Lower leg skin (tissue), 4 donors: ENCODE measurements at places on chromosomes 16 and 17.

- DNase-seq = no peak
These were observed 29.6 kb upstream of the CDRT4 start for GRCh38 chr17:15496735-15497670.

GRCh38 chr17:63827801-63828221 lies 348 bp upstream of the FTSJ3 start:
- no peak for DNase-seq

- DNase-seq = peak; percentile 89
These were observed 644 bp downstream of the NFAT5 start for GRCh38 chr16:69566240-69566980.

- no peak for DNase-seq
These were observed 23.2 kb downstream of the DYNC1LI2 start for GRCh38 chr16:66728117-66728787.

GRCh38 chr17:15654886-15655561 lies 29.1 kb downstream of the TRIM16 start:
- no peak for DNase-seq

- no peak for DNase-seq
These were observed 26.7 kb upstream of the ERN1 start for GRCh38 chr17:64156670-64157069.

- peak; percentile 89 for DNase-seq
These were observed 251.1 kb downstream of the SEC14L1 start for GRCh38 chr17:77391668-77392375.

DNA sequence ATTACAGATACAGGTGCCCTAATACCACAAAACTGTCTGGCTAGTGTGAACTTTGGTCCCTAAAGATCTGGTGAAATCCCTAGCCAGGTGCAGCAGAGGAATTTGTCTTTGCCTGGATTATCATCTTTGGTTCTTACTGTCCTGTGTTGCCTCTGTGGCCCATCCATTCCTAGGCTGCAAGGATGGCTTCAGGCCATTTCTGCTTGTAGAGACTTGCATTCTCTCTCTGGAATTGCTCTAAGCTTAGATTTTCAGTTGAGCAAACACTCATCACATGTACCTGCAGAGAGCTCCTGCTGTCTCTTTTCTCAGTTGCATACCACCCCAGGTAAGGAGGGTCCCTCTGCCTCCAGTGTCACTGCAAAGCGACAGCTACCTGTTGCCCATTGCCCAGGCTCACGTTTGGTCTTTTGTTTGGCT lies 114.9 kb downstream of the PRKCA start:
- no peak for DNase-seq

DNA sequence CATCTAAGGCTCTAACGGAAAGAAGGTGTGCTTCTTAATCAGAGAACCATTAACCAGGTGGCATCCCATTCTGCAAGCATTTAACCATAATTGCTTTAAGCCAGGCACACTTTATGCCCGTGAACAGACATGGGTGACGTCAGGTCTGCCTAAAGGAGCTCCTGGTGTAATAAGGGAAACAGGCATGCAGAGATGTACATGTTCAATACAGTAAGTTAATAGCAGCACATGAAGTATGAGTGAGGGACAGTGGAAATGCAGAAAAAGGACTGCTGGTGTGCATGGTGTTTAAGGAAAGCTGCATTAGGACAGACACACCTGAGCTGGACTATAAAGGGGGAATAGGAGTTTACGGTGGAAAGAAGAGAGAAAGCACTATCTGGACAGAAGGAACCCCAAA lies 18.6 kb downstream of the DYNLRB2 start:
- DNase-seq = no peak

- no peak for DNase-seq
These were observed 180.9 kb downstream of the HS3ST3A1 start for GRCh38 chr17:13420878-13421277.

- DNase-seq = no peak
These were observed 27.2 kb downstream of the PLCD3 start for GRCh38 chr17:45104907-45105624.

DNA sequence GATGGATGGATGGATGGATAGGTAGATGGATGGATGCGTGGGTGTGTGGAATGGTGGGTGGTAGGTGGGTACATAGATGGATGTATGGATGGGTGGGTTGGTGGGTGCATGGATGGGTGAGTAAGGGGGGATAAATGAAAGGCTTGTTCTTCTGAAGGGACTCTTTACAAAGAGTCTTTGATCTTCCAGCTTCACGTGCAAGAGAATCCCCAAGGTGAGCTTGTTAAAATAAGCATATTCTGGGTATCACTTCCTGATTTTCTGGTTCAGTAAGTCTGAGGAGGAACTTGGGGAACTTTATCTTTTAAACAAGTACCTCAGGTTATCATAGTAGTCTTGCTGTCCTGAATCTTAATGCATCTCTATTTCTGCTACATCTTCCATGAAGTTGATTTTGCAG lies 639.1 kb downstream of the MAF start:
- DNase-seq = no peak

DNA sequence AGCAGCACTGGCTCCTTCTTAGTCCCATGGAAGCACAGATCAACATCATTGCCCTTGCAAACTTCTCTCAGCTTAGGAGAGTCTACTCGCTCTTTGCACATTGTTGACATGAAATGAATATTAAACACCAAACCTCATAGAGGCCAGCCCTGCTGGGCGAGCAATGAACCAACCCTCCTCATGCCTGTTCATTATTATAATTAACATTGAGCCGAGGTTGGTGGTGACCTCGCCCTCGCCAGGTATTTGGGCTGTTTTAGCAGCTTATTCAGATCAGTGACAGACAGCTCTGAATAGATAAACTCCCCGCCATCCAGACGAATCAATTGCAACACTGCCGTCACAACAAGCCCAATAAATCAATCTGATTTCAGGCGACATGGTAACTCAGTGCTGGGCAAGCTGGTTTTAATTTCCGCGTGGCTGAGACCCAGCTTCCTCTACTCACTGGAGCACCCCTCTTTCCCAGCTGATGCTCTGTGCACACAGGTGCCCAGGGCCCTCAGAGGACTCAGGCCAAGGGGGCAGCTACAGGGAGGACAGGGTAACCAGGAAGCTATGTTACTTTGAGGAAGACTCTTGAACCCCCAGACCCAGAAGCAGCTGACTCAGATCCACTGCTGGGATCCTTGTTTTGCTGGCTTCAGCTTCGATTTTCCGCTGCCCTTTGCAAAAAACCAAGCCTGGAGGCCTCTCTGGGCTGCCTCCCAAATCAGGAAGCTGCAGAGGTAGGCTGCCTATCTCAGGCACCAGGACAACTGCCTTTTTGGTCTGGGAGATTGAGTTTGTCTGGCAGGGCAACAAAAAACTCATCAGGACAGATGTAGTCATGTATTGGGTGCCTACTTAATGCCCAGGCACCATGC lies 10.7 kb upstream of the SEZ6 start:
- DNase-seq = no peak

DNA sequence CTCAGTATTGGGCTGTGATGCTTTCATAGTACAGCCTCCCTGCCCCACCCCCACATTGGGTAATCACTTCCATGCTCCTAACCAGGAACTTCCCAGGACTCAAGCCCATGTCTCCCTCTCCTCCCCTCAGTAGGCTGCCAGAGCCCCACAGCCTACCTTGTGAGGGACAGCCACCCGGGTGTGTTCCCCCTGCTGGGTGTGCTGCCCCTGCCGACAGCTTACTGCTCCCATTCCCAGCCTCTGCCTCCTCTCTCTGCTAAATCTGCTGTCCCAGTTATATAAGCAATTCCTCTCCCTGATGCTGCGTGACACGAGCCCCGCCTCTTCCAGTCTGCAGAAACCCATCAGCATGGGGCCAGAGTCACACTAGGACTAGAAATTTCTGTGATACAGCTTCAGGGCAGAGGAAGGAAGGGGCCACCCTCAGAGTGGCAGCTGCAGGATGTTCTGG lies at the start of gene RSKR:
Gene RSKR (minus strand): TSS at position 255 of the 451 bp plus-strand sequence. CDS start 24 bp downstream, at position 231.
- DNase-seq = no peak

GRCh38 chr17:64412944-64413381 lies 22.3 kb upstream of the PECAM1 start:
- no peak for DNase-seq

DNA sequence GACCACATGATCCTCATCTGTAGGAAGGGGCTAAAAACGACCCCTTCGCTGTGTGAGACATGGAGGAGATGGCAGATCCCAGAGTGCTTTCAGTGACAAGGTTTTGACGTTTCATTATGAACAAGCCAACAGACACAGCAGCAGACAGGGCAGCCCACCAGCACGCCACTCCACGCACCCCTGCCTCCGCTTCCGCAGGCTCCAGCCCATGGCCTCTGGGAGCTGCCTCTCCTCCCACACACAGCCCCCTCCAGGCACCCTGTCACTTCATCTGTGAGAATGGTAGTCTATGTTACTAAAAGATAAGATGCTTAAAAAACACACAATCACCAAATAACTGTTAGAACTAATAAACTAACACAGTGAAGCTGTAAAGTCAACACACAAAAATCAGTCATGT lies 12.3 kb upstream of the ADCY7 start:
- DNase-seq = no peak

GRCh38 chr16:73499276-73499675 lies 451.3 kb upstream of the ZFHX3 start:
- DNase-seq = no peak

GRCh38 chr17:51954232-51954765 lies 204.2 kb downstream of the CA10 start:
- no peak for DNase-seq

GRCh38 chr17:27367121-27367981 lies 73.4 kb downstream of the WSB1 start:
- DNase-seq = no peak

DNA sequence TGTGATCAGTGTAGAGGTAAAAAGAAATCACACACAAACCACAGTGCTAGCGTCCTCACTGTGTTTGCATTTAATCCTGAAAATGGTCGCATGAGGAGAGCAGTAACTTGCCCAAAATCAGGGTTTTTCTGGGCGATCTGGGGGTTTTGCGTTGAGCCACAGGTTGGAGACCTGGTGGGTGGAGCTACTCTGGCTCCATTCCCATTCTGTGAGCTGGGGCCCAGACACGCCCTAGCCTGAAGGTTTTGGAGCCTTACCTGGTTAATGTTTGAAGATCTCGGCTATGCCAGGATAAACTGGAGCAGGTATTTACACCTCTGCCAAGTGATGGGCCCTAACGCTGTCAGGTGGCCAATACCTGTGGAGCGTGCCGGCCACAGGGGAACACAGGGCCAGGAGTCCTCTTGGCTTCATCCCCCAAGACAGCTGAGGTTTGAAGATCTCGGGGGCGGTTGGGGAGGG lies 48.4 kb downstream of the MPRIP start:
- peak; percentile 81 for DNase-seq

DNA sequence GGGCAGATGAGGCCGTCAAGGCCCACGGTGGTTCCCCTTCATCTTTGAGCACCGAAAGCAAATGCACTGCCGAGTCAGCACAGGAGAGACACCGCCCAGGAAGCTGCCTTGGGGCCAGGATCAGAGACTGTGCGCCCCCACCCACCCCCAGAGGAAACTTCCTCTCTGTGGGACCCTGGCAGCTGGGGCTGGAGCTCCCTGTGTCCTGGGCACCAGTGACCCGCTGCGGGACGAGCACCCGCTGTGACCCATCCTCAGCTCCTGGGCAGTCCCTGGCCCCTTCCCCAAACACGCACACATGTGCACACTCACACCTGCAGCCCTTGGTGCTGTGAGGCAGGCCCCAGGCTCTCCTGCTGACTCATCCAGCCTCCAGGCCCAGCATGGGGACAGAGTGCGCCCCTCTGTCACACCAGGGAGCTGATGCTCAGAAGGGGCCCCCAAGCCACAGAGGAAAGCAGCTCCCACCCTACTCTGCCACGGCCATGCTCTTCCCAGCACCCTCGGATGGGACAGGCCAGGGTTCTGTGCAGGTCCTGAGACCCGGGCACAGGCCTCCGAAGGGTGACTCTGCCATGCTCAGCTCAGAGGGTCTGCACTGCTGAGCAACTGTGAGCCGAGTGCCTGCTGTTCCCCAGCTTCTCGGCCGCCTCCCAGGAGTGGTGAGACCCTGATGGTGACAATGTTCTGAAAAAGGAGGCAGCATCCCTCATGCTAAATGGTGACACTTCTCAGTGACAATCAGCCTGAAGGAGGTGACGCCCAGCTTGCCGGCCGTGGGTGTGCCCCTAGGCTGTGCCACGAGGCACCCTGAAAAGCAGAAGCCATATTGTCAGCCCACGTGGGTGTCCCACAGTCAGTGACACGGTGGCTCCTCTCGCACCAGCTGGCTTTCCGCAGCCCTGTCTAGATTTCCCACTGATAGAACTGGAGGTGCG lies 3.6 kb downstream of the PIEZO1 start:
- no peak for DNase-seq

DNA sequence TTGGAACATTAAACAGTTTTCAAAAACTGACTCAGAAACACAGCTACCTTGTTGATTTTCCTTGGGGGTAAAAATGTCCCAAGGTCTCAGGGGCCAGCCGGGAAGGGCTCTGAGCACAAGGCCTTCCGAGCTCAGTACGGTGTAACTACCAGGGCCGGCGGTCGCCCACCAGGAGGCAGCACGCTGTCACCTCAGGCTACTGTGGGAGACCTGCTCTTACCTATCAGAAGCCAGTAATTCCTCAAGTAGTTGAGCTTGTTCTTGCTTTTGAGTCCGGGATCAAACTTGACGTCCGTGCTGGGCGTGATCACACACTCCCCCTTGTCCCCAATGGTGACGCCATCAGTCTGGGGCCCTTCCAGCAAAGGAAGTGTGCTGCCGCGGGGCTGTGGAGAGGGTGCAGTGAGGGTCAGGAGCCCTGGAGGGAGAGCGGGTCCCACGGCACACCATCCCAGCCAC lies 43.4 kb upstream of the ICAM2 start:
- no peak for DNase-seq

DNA sequence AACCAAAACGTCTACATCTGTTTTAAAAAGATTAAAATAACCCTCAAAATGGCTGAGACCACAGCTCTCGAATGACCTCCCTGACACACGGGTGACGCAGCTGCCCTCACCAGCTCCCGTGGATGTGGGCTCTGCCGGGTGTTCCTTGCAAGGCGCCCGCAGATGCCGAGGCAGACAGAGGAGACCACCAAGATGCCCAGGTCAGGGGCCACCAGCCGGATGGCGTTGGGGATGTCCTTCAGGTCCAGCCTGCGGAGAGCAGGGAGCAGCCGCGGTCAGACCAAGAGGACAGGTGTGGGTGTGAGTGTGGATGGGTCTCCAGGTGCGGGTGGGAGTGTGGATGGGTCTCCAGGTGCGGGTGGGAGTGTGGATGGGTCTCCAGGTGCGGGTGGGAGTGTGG lies 35.1 kb downstream of the CTU2 start:
- no peak for DNase-seq

- peak; percentile 10 for DNase-seq
These were observed 101.6 kb downstream of the METRNL start for GRCh38 chr17:83180996-83181481.

GRCh38 chr16:88928405-88929090 lies 48.5 kb downstream of the CBFA2T3 start:
- no peak for DNase-seq

GRCh38 chr17:17528696-17529652 lies 32.8 kb upstream of the RASD1 start:
- DNase-seq = no peak

DNA sequence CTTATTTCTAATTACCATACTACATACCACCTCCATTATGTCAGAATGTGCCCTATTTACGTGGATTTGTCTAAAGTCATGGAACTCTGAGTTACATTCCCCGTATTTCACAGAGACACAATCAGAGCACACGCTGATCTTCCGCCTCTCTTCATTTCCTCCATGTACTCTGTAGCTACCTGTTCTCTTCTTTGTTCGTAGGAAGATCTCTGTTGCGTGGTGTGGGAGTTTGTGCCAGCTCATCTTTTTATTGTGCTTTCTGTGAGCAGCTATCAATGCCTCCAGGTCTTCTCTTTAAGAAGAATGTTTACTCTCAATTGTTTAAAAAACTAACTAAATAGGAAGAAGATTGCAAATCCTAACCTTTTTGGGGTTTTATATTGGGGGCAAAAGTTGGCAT lies 26.9 kb downstream of the NLRC5 start:
- DNase-seq = peak; percentile 5

- DNase-seq = no peak
These were observed 91.6 kb downstream of the XYLT1 start for GRCh38 chr16:17379121-17379571.
